Activated CD8-positive, alpha-beta memory T cell treated with anti-CD3 and anti-CD28 coated beads, Interleukin-2, amount 50 U/mL, for 4 hours (primary cell): ENCODE measurements at places on chromosomes 7 and 10.

DNA sequence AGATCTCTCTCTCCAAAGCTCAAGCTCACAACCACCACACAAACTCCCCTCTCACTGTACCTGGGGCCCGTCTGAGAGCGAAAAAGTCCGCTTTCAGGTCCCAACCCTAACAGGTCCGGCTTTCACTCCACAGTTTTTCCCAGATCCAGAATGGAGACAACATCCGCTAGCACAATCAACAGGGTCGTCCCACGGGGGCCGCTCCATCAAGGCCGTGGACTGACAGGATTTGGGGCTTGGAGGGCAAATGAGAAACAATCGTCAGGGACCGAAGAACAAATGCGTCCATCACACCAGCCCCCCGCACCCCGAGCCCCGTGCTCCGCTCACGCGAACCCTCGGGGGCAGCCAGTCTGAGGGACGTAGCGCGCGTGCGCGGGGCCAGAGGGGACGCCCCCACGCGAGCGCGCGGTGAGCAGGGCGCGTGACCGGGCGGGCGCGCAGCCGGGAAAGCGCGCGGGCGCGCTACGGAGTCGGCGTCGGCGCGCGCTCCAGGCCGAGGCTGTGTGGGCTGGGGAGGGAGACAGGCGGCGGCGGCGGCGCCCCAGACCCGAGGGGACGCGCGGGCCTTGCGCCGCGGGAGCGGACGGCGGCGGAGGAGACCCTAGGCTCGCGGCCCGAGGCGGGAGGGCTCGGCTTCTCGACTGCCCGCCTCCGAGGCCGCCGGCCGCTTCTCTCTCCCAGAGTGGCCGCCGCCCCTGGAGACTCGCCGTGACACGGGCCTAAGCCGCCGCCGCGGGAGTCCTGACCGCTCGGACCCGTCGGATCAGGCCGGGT lies at the start of gene SLK:
TSS of gene SLK (plus strand) at position 470 of the 777 bp plus-strand sequence. CDS start 606 bp downstream, outside the sequence.
- DNase-seq = peak; percentile 83

GRCh38 chr7:33721895-33722294 lies 183.4 kb upstream of the BMPER start:
- DNase-seq = no peak

- DNase-seq = no peak
Observed at GRCh38 chr7:18243731-18244130, 216.1 kb upstream of the PRPS1L1 start.

DNA sequence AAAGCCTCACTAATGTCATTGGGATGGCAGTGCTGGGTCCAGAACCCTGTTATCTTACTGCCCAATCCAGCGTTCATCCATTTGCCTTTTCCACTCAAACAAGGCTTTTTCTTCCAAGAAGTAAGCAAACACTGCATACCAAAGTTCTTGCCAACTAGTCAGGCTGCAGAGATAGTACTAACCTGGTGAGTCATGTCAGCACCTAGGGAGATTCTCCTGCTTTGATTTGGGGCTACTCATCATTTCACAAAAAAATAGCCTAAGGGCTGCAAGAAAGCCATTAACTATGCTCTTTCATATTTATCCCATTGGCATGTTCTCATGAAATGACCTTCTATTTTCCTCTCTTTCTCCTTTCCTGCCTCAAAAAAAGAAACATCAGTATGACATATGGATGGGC lies 142.6 kb downstream of the TWIST1 start:
- DNase-seq = no peak

GRCh38 chr7:111586711-111587409 lies 24.6 kb upstream of the IMMP2L start:
- DNase-seq = no peak

DNA sequence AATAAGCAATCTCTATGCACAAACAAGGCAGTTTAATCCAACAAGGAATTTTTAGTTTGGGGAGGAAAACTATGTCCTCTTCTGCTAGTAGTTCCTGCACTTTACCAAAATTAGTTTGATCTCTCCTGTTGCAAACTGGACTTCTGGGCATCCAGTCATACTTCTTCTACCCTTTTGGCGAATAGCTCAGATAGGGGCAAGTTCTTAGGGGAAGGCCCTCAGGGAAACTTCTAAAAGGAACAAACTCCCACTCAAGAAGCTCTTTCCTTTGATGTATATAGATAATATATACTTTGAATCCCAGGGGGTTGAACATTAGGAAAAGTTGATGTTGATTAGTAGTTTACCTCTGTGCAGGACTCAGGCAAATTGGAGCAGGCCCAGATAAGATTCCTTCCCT lies 21.5 kb upstream of the PPP1R17 start:
- DNase-seq = no peak

DNA sequence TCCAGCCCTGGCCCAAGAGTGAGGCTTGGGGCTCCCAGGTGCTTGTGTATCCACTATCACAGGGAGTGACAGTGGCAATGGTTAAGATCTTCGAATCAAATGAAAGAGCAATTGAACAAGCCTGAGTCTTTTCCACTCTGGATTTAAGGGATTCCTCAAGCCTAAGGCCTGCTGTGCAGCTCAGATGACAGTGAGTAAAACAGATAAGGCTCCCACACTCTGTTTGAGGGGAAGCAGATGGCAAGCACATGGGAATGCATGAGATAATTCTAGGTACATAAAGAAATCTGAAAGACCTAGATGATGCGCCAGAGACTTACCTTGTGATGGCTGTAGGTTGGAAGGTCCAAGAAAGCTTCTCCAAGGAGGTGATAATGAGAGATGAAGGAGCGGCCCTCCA lies 95.0 kb downstream of the LRRC18 start:
- DNase-seq = no peak

GRCh38 chr7:85457911-85458310 lies 271.1 kb upstream of the SEMA3D start:
- DNase-seq = no peak

- DNase-seq = peak; percentile 35
Observed at GRCh38 chr10:131453721-131454634, 142.5 kb upstream of the TCERG1L start.

DNA sequence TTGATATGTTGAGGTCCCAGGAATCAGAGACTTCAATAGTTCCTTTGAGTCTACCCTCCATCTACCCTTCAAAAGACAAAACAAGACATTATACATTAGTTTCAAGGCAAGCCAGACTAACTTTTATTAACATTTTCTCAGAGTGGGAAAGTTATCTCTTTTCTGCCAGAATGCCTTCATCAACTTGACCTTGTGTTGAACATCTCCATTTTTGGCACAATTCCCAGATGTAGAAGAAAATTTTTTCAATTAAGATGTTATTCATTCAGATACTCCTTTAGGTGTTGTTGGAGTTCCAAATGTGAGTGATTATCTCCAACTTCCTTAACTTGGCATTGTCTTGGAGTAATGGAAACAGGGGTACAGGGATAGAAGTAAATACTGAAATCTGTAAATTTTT lies 59.1 kb downstream of the NRF1 start:
- no peak for DNase-seq

GRCh38 chr10:11522821-11523245 lies 88.6 kb downstream of the USP6NL start:
- no peak for DNase-seq

DNA sequence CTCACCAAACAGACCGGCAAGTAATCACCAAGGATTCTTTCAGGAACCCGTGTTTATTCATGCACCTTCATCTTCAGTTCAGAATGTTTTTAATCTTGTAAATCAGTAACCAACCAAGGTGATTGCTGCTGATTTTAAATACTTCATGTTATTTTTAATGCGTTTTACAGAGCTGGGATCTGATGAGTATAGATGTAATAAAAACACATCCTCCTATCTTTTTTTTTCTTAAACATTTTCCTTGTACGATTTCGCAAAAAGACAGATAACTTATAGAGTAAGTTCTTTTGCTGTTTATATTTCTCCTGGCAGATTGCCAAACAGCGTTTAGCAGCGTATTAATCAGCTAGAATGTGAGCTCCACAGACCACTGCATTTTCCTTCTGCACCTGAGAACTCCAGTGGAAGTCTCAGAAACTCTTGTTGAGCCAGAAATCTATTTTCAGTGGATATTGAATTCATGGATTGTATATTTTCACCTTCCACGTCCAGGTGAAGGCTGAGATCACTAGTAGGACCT lies 397.8 kb upstream of the NRP1 start:
- no peak for DNase-seq

GRCh38 chr7:35524112-35524804 lies 170.7 kb downstream of the HERPUD2 start:
- DNase-seq = no peak

DNA sequence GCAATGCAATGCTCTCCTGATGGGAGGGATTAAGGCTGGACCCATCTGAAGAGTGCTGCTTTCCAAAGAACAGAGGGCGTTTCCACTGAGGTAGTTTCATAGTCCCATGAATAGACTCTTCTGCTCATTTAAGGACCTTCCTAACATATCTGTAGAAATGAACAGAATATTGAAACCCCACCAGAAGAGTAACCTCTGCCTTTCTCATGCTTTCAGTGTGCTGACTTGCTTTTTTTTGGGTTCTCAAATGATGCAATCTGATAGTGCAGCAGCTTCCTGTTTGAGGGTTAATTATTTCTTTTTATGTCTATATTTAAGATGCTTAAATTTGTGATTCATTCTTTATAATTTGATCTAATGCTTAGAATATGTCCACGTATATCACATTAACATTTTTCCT lies 82.2 kb downstream of the GATA3 start:
- no peak for DNase-seq

GRCh38 chr10:113552701-113553100 lies at the start of gene HABP2:
Gene HABP2 (plus strand): TSS chr10:113553053. CDS start chr10:113553122, 69 bp downstream.
- DNase-seq = no peak

- DNase-seq = no peak
Observed at GRCh38 chr10:79454259-79454658, 8.8 kb upstream of the ZCCHC24 start.

- no peak for DNase-seq
Observed at GRCh38 chr10:3769556-3769955, 15.5 kb downstream of the KLF6 start.

GRCh38 chr7:75534727-75535307 lies 42.7 kb downstream of the SPDYE5 start:
- no peak for DNase-seq

DNA sequence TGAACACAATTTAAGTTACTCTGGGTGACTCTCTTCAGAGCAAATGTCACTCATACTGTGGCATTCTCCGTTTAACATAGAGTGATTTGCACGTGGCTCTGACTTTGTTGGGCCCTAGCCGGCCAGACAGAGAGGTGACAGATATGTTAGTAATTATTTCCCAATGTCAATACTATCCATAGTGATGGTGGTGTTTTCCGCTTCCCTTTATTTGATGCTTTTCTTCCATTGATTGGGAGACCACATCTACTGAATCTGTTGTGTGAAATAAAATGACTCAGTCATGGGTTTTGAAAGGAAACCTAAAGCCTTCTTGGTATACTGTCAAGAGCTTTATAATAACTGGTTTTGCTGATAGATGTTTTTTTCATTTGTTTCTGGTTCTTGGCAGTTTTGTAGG lies 7.4 kb downstream of the AVL9 start:
- peak; percentile 30 for DNase-seq

- DNase-seq = no peak
Observed at GRCh38 chr10:31645786-31646185, 282.8 kb downstream of the ARHGAP12 start.

DNA sequence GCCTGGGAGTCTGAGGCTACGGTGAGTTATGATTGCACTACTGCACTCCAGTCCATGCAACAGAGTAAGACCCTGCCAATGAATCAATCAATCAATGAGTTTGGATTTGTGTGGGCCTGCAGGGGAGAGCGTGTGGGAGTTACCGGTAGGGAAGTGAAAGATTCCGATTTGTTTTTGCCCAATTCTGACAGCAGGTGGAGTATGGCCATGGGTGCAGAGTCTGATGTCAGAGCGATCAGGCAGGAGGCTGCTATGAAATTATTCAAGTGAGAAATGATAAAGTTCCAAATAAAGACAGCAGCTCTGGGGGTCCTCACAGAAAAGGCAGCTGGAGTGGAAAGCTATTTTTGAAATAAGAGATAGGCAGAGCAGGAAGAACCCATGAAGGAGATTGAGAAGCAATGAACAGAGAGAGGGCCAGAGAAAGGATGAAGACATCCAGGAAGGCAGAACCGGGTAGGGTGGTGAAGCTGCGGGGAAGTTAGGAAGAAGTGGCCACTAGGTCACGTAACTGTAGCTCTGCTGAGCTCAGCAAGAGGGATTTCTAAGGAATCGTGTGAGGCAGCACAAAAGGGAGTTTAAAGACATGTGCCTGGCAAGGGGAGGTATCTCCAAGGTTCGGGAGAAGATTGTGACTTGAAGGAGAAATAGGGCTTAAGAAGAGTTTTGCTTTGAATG lies 93.7 kb upstream of the NMT2 start:
- no peak for DNase-seq

DNA sequence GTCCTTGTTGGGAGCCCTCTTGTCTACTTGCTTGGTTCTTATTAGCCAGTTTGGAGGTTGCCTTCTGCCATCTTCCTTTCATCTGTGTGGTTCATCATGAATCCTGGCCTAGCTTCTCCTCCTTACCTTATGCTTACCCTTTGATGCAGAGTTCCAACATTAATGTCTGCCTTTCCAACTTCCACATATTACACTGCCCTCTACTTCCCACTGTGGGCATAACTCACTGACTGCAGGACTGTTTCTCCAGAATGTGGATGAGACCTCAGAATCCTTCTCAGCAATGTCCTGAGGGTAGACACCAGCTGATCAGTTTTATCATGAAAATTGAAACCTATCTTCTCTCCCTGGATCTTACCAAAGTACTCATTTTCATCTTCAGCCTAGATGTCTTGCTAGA lies 491.0 kb downstream of the LRMDA start:
- DNase-seq = no peak

DNA sequence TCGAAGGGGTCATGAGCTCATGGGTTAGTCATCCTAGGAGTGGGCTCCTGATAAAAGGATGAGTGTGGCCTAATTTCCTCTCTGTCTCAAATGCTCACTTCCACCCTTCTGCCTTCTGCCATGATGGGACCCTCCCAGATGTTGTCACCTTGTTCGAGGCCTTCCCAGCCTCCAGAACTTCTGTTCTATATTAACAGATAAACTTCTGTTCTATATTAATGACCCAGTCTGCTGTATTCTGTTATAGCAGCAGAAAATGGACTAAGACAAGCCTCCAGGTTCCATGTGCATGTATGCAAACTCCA lies 583.2 kb downstream of the GLRX3 start:
- no peak for DNase-seq

DNA sequence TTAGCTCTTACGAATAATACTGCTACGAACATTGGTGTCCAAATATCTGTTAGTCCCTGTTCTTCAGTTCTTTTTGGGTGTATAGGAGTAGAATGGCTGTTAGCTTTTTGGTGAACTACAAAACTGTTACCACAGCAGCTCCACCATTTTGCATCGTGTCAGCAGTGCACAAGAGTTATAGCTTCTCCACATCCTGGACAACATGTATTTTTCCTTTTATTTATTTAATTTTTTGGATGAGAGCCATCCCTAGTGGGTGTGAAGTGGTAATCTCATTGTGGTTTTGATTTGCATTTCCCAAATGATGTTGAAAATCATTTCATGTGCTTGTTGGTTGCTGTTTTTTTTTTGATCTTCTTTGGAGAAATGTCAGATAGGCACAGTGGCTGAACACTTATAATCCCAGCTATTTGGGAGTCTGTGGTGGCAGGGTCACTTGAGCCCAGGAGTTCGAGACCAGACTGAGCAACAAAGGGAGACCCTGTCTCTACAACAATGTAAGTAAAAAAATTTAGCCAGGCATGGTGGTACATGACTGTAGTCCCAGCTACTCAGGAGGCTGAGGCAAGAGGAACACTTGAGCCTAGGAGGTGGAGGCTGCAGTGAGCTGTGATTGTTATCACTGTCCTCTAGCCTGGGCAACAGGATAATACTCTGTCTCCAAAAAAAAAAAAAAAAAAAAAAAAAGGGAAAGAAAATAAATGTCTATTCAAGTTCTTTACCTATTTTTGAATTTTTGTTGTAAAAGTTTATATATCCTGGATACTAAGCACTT lies 31.7 kb downstream of the TRIM24 start:
- no peak for DNase-seq

GRCh38 chr10:58742141-58742540 lies 229.5 kb downstream of the BICC1 start:
- no peak for DNase-seq
